ENCODE measurements at places on chromosomes 12 and 14.
A peak's percentile ranks its signal among the peaks of the same experiment; 100 is the strongest.

DNA sequence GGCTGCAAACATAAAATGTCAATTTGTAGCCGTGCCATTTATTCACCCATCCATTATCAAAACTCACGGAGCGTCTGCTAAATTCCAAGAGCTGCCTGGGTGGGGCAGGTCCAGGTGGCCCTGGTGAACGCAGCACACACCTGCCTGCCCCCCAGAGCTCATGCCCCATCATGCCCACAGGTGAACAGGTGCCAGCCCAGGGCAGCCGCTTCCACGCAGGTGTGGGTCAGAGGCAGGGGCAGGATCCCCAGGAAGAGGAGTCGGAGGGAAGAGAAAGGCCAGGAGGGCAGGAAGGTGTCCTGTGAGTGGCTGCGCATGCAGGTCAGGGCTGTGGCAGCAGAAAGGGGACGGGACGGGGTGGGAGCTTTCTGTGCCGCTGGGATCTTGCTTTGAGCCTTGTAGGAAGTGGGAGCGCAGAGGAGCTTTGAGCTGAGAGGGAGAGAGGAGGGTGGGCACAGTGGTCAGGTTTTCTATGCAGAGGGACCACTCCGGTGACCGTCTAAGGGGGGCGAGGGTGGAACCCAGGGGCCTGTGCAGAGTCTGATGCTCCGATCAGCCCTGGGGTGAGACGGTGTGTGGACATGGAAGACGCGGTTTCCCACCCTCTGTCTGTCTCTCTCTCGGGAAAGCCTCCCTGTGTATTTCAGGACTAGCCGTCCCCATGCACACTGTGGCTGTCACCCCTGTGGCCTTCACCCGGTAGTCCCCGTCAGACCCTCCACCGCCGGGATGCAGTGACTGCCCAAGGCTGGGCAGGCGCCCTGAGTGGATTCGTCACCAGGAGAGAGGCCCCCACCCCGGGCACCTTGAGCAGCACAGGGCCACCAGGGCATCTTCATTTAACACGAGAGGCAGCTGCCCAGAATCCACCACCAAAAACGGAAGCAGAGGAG, 26.7 kb downstream of the GALNT9 start:
- no peak for DNase-seq

GRCh38 chr12:45355730-45356129, 139.8 kb downstream of the ANO6 start:
- peak; percentile 16 for DNase-seq

DNA sequence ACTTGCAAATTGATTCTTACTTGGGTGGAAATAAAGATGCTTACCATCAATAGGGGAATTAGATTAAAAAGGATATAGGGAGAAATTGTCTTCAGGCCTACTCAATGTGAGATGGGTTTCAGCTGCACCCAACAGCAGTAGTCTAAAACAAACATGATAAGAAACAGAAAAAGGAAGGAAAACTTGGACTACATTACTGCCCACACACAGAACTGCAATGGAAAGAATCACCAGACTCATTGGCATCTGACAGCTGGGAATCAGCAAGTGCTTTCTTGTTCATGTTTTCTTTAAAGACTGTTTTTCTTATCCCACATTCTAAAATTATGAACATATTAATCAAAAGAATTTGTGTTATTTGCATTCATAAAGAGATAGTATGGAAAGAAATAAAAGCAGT, 144.2 kb downstream of the LRIG3 start:
- DNase-seq, result no peak

- DNase-seq, result no peak
Observed at GRCh38 chr12:71551529-71551928, 111.9 kb downstream of the LGR5 start.

DNA sequence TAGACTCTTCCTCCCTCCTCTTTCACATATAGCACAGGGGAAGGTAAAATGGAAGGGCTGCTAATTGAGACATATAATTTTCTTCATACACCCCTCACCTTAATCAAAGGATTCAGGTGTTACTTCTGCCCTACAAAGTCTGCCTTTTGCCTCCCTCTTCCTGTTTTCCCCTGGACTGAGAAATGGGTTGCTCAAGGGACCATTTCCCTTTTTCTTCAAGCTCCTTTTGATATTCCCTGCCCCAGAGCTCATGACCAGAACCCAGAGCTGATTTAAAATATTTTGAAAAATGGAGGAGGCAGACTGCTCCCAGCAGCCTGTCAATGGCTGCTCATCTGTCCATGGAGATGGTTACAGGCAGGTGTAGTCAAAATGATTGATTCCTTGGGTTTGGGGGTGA, 6.3 kb upstream of the PIP4K2C start:
- no peak for DNase-seq

DNA sequence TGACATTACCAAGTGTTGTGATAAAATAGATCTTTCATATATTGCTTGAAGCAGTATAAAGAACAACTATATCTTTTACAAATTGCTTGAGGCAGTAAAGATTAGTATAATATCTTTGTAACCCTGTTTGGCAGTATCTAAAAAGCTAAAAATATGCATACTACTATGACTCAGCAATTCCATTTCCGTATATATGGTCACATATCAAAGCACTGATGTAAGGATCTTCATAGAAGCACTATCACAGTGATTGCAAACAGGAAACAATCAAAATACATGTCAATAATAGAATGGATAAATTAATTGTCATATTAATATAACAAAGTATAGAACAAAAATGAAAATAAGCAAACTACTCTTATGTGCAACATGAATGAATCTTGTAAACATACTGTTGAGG, 158.4 kb upstream of the IGF1 start:
- no peak for DNase-seq
